ENCODE measurements at places on chromosomes 2 and 18. TPM values are rescaled to one million over a fixed set of nuclear protein-coding genes. Genes with fewer than 3 reads are reported as not detected.

DNA sequence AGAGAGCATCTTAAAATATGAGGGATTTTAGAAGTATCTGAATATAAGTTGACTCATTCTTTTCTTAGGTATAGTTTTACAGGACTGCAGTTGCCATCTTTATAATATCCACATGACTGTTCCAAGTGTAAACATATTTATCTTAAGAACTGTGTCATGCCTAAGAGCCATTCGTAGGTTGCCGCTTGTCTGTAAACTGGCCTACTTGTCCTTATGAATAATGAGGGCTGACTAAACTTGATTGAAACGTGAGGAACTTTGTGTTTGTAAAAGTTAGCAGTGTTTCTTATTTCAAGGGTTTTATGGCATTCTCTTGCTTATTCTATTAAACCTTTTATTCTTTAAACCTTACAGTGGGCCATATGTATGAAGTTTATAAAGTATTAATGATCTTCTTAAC lies 99.6 kb downstream of the MAP3K20 start:
- DNase-seq = no peak

- DNase-seq = no peak
Observed at GRCh38 chr2:18426174-18426573, 134.3 kb downstream of the RDH14 start.

DNA sequence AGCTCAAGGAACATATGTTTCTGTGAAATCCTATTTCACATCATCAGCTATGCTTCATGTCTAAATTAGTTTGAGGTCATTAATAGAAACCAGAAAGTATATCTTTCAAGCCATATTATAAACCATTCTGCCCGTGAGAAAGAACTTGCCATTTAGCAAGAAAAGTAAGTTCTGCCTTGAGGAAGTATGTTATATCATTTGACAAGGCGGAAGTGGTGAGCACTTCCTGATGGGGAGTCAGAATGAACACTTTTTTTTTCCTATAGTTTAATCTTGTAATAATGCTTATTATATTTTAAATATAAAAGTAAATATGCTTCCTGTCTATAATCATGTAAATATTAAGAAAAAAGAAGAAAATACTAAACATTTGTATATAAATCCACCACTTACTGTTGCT lies 39.3 kb upstream of the NRXN1 start:
- DNase-seq = no peak

Gene SPATA3
- total RNA-seq = not detected

- no peak for DNase-seq
Observed at GRCh38 chr18:48940854-48941611, 9.7 kb downstream of the SMAD7 start.

GRCh38 chr2:182543741-182544525 lies 117.1 kb upstream of the PDE1A start:
- no peak for DNase-seq

Gene RBM44
- not detected for total RNA-seq

DNA sequence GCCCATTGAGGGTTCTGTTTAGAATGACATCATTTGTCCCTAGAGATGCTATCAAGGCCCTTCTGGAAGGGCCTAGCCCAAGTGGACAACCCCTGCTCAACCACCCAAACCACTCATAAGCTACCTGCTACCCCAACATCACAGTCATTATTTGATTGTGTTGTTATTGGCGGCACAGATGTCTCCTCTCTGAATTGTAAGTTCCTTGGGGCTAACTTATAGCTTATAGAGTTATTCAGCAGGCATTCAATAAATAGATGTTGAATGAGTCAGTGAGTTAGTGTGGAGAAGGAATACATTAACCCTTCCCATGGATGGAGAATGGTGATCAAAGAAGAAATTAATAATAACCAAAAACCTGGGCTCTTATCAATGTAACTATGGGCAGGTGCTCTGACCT lies 80.0 kb downstream of the ACAA2 start:
- DNase-seq = no peak

Gene MC5R
- not detected for total RNA-seq

DNA sequence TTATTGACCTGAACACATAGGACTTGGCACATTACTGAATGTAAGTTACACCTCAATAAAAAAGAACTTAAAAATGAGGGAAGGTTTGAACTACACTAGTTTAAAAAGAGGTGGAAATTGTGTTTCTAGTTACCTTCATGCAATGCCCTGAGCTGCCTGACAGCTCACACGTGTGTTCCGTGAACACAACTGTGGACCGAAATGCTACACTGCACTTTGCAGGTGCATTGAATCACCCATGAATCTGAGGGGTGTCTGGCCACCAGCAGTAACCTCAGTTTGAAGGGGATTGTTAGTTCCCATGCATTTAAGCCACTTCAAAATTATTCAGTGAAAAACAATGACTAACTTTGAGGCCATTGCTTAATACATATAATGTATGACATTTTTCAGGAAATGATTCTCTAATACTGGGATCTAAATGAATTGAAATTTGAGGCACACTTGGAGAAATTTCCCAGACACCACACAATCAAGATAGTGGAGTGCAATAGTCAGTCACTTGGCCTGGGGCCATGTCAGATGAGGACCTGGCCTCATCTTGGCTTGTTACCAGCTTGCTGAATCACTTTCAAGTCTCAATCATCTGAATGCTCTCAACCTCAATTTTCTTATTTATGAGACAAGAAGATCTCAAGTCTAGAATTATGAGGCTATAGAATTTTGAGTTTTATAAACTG lies 59.3 kb downstream of the MYL12B start:
- no peak for DNase-seq

DNA sequence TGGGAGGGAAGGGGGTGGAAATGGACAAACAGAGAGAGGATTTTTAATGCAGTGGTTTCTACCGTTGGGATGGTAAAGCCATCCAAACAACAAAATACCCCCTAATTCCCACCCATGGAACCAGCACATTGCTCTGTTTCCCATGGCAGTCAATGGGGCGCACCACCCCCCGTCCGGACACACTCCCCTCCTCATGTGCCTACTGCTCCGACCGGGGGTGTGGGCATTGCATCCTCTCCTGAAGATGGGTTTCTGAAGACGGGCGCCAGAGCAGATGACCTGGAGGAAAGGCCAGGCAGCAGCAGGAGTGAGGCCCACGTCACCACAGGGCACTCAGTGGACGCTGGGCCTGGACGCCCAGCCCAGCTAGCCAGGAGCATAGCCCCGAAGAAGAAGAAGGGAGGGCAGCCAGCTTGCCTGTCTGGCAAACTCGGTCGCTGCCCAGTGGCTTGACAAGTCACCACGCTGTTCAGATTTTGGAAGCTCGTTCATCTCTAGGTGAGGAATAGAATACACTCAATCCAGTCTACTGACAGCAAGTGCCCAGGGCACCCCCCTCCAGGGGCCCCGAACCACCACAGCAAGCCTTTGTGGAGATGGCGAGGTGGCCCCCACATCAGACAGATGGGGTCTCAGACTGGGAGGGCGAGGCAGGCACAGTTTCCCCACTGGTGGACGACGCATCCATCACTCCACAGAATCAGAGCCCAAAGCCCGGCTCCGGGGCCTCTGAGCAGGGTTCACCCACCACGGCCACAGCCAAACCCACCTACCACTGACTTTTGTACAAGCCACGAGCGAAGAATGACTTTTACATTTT lies 296.2 kb upstream of the SALL3 start:
- no peak for DNase-seq

GRCh38 chr2:26975102-26975501 lies 4.7 kb downstream of the MAPRE3 start:
- no peak for DNase-seq

- DNase-seq = no peak
Observed at GRCh38 chr2:112821682-112822081, 14.9 kb downstream of the IL1B start.

- DNase-seq = no peak
Observed at GRCh38 chr2:10305715-10306114, 3.0 kb downstream of the HPCAL1 start.

Gene CXCR4
- 1.00 TPM for total RNA-seq

- DNase-seq = no peak
Observed at GRCh38 chr2:241846406-241846805, 12.3 kb downstream of the PDCD1 start.

Gene STARD6
- total RNA-seq = not detected

Gene APCDD1
- total RNA-seq = 1.5 TPM

DNA sequence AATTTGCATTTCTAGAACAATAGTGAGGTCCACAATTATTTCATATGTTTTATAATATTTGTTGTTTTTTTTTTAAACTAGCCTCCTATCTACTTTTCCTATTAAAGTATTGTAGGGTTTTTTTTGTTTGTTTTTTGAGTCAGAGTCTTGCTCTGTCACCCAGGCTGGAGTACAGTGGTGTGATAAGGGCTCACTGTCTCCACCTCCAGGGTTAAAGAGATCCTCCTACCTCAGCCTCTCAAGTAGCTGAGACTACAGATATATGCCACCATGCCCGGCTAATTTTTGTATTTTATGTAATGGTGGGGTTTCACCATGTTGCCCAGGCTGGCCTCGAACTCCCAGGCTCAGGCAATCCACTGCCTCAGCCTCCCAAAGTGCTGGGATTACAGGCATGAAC lies 122.5 kb downstream of the SLC39A10 start:
- no peak for DNase-seq

DNA sequence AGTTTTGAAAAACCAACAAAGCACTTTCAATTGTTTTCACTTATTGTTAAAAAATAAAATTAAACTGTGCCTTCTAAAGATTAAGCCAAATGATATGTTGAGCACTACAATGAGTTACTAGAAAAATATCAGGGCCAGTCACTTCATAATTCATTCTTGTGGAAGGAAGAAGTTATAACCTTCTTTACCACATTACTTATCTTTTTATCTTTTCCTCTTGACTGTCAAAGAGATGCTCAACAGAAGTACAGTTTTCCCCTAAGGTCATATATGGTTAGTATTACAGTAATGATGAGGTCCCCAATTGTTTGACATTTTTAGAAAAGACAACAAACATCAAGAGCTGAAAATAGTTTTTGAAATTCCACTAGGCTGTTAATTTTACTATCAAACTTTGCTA lies 9.4 kb downstream of the PELI1 start:
- DNase-seq = no peak

- DNase-seq = no peak
Observed at GRCh38 chr2:85319796-85320195, 8.0 kb downstream of the TGOLN2 start.

DNA sequence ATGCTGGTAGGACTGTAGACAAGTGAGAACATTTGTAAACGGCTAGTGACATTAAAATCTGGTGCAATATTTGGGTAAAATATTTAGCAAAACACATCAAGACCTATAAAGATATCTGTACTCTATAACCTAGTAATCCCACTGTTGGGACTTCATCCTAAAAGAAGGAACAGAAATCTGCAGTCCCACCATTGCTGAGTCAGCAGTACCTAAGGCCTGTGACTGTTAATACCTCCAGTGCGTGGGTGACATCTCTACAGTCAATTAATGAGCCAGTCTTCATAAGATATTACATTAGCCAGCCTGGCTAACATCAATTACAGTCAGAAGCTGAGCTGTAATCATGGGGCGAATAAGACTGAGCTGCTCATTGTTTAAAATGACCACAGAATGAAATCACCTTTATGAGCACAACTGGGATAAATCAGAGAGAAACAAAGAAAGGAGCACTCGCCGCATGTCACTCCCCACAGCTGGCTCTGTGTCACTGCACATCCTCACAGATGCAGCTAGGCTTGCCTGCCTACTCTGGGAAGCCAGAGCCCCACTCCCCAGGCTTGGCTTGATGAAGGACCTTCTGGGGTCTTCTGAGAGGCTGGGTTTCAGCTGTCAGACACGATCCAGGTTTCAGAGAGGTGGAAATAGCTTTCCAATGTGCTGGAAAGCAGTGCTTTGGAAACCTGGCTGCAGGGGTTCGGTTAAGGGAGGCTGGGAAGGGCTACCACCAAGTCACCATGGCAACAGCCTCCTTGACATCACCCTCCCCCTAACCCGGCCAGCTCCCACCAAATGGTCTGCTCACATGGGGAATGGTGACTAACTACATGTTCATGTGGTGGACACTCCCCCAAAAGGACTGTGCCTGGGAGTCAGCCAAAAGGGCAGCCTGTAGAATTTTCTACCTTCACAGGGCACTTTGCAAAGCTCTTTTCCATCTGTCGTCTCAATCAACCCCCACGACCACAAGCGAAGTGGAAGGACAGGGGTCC lies 145.0 kb downstream of the ZBTB7C start:
- DNase-seq = no peak
